ENCODE measurements at places on chromosomes 1 and 21. TPM values are rescaled to one million over a fixed set of nuclear protein-coding genes. Genes with fewer than 3 reads are reported as not detected.
A peak's percentile ranks its signal among the peaks of the same experiment; 100 is the strongest.

DNA sequence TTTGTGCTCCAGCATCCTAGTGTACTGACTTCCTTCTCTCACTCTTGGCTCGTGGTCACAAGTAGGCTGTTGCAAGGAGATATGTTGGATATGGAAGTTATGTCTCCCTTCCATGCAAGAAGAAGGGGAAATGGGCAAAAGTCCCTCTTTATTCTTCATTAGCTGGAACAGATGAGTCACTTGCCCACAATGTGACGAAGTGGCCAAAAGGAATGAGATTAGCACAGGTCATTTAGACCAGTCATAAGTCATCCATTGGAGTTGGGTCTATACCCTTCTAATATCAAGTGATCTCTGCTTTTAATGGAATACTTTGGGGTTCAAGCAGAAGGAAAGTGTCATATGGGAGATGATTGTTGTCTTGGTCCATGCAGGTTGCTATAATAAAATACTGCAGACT is 91.2 kb upstream of the NGF start:
- no peak for DNase-seq

- no peak for DNase-seq
Observed at GRCh38 chr1:2050793-2051682, 827 bp downstream of the PRKCZ start.

DNA sequence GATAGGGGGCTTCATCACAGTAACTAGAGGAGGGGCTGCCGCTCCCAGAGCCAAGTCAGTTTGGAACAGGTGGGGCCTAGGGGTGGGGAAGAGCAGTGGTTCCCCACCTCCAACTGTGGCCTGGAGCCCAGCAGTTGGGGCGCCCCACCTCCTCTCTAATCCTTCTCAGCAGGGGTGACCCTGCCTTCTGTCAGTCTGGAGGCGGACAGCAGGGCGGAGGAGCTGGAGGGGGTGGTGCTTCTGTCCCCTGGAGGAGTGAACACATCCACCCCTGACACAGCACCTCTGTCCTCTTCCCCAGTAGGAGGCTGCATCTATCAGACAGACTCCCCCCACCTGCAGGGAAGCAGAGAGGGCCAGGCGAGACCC is 73.8 kb downstream of the MRPL37 start:
- no peak for DNase-seq

DNA sequence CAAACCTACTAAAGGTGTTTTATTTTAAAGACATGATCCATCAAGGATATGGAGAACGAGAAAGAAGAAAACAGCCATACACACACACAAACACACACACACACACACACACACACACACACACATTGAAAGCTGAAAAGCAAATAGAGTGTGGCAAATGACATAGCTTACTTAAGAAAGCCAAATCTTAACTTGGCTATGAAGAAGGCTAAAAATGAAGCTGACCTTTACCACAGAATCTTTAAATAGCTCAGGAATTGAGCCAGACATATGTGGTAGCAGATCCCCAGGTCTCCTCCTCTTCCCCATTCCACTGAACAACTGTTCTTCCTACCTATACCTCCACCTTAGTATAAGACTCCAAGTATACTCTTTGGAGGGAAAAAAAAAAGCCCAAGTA is 185.6 kb downstream of the CLEC20A start:
- DNase-seq: no peak

Gene FCRL5
- polyA plus RNA-seq: 0.14 TPM

GRCh38 chr1:112383759-112384370 is 12.1 kb upstream of the CTTNBP2NL start:
- DNase-seq: no peak

GRCh38 chr1:31985430-31985829 is 28.2 kb upstream of the KHDRBS1 start:
- DNase-seq: no peak

GRCh38 chr1:114292194-114292593 is 138.5 kb upstream of the SYT6 start:
- no peak for DNase-seq

- DNase-seq: no peak
Observed at GRCh38 chr1:12386130-12386529, 156.3 kb downstream of the VPS13D start.

DNA sequence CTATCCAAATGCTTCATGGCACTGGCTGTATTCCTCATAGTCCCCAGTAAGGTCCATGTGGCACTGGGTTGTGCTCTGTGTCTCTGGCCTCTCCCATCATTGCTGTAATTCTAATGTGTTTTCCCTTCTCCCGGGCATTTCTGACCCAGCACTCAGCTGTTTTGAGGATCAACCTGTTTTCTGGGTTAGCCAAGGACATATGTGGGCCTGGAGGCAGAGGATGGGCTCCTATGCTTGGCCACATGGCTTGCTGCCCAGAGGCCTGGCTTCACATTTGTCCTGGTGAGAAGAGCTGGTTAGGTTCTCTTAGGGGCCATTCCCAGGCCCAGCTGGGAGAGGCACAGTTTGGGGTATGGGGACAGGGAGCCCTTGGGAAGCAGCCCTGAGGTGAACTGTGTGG is 103.1 kb downstream of the FAM78B start:
- DNase-seq: no peak

- no peak for DNase-seq
Observed at GRCh38 chr1:239587066-239587465, 200.7 kb downstream of the CHRM3 start.

Gene FGGY
- polyA plus RNA-seq: 20.0 TPM

GRCh38 chr1:43418858-43419257 is 29.2 kb downstream of the SZT2 start:
- no peak for DNase-seq

GRCh38 chr1:162498496-162498810 is 835 bp downstream of the UHMK1 start:
- no peak for DNase-seq

Gene GNPAT
- polyA plus RNA-seq: 68.7 TPM

- no peak for DNase-seq
Observed at GRCh38 chr1:233998456-233998855, 94.0 kb downstream of the SLC35F3 start.

DNA sequence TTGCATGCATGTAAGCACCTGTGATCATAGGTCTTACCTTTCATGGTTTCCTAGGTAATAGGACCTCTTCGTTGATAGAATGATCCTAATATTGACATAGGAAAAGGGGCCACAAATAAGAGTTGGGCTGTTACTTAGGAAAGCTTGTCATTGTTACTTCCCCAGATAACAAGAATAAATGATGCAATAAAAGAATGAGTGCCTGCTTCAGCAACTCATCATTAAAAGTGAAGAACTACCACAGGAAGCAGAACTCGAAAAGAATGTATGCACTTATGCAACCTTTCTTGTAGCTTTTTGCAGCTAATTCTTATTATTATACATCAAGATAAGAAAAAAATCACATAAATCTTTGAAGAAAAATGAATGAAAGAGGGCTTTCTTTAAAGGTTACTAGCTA is 548.6 kb downstream of the LTN1 start:
- no peak for DNase-seq

DNA sequence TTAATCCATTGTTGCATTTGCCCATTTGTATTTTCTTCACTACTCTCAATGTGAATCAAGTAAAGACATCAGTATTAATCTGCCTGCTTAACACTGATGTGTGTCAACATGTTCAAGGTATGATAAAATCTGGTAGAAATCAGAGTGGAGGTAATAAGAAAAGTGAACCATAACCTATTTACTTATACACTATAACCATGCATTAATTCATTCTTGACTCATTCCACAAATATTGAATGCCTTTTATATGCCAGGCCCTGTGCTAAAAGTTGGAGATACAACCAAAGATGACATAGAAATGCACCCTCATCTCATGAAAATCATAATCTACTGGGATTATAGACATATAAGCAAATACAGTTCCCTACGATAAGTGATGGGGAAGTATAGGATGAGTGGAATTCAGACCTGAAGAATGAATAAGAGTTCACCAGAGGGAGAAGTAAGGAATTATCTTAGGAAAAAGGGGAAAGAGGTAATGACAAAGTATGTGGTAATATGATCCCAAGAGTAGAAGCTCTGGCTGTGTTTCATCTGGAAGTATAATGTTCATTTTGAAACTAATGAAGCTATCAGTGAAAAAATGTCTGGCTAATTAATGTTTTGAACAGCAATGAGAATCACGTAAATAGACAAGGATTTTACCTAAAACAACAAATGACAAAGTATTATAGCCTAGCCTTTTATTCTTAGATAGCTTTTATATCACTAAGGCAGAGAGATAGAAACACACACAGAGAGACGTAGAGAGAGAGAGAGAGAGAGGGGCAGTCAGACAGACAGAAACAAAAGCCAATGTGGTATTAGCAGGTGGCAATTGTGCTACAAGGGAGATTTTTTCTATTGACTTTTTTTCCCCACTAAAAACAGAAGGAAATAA is 7.0 kb upstream of the RWDD3 start:
- no peak for DNase-seq

DNA sequence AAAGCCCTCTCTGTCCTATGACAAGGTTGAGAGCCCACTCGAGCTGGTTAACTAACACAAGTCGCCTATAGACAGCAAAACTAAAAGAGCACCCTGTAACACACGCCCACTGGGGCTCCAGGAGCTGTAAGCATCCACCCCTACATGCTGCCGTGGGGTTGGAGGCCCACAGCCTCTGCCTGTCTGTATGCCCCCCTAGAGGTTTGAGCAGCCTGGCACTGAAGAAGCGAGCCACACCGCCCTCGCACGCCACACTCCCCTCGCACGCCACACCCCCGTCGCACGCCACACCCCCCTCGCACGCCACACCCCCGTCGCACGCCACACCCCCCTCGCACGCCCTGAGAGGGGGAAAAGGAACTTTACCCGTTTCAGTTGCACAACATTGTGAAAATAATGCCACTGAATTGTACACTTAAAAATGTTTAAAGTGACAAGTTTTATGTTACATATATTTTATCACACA is 13.2 kb upstream of the HMGCL start:
- DNase-seq: no peak

- no peak for DNase-seq
Observed at GRCh38 chr1:205291596-205291995, 29.9 kb downstream of the NUAK2 start.

DNA sequence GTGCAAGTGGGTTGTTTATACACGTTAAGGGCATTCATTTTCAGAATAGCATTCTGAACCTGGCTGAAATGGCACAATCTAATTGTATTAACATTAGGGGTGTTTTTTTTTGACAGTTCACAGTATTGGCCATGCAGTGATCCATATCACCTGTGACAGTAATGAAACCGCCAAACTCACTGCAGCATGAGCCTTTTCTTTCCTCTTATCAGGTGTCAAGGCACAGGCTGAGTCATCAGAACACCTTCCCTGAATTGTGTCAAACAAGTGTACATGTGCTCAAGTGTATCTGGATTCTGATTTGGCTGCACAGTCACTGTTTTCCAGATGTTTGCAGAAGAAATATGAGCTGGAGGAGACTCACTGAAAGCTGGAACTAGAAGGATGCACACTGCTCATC is 47.7 kb upstream of the C8B start:
- no peak for DNase-seq

GRCh38 chr1:92707709-92708108 is 77.2 kb downstream of the EVI5 start:
- no peak for DNase-seq

- DNase-seq: no peak
Observed at GRCh38 chr1:61098333-61098732, 16.0 kb downstream of the NFIA start.

DNA sequence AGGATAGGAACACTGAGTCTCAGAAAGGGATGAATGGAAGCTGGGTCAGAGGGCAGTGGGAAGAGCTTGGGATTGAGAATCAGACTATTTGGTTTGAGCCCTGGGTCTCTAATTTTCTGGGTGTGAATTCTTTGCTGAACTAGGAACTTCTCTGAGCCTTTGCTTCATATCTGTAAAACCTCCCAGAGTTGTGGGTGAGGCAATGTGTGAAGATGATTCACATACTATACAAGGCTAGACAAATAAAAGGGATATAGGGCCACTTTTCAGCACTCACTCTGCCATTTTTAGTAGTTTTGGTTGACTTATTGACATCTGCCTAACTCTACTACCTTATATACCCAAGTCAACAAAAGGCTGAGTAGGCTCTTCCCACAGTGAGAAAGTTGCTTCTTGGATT is 77.7 kb upstream of the JUN start:
- no peak for DNase-seq

Gene RPF1
- polyA plus RNA-seq: 44.5 TPM

DNA sequence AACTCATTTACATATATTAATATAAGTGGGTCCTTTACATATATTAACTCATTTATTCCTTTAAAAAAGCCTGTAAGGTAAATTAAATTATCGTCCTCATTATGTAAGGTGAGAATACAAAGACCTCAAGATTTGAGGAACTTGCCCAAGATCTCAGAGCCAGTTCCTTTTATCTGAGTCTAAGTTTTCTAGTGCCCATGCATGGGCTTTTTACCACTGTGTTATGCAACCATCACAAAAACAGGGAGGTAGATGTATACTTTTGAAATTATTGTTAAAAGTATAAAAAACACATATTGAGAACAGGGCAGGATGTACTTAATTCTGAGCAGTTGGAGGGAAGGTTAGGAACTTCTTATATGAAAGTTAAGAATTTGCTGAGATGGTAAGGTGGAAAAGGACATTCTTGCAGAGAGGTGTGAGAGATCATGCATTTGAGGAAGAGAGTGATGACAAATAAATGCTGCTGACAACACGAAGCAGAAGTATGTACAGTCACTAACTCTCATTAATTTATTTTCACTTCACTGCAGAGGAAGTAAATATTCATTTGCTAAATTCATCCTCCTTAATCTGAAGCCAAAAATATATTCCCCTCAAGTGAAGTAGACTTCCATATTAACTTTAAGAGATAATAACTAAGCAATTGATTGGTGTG is 28.9 kb upstream of the LYPLAL1 start:
- DNase-seq: no peak

DNA sequence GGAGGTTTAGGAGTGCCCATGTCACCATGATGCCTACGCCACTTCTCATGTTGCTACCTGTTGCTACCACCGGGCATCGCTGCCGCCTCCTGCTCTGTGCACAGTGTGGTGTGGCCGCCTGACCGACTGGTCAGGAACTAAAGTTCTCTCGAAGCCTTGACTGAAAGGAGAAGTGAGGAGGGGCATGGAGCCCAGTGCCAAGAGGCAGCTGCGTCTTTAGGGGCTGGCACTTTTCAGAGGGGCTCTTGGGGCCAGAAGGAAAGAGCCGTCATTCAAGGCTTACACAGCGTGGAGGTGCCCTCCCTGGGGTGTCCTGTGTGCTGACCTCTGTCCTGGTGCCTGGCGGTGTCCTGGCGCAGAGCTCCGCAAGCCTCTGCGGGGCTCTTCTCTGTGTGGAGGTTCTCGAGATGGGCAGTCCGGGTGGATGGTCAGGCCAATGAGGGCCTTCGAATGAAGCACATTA is 57.2 kb downstream of the ADARB1 start:
- no peak for DNase-seq

Gene UMODL1
- 0.08 TPM for polyA plus RNA-seq

GRCh38 chr1:200880212-200880611 is 7.4 kb downstream of the GPR25 start:
- DNase-seq: no peak

Gene C1QA
- polyA plus RNA-seq: 16.7 TPM

- DNase-seq: peak; percentile 77
Observed at GRCh38 chr1:202034683-202035462, 24.5 kb downstream of the ELF3 start.

GRCh38 chr1:17355898-17356297 is 16.1 kb upstream of the PADI6 start:
- DNase-seq: no peak

Gene MR1
- polyA plus RNA-seq: 4.6 TPM

Gene EFNA1
- polyA plus RNA-seq: 69.5 TPM

GRCh38 chr21:29394051-29394450 is 95.3 kb downstream of the BACH1 start:
- DNase-seq: no peak

Data from left renal pelvis (tissue), 4 donors.